ENCODE measurements at places on chromosomes 7 and 10.

DNA sequence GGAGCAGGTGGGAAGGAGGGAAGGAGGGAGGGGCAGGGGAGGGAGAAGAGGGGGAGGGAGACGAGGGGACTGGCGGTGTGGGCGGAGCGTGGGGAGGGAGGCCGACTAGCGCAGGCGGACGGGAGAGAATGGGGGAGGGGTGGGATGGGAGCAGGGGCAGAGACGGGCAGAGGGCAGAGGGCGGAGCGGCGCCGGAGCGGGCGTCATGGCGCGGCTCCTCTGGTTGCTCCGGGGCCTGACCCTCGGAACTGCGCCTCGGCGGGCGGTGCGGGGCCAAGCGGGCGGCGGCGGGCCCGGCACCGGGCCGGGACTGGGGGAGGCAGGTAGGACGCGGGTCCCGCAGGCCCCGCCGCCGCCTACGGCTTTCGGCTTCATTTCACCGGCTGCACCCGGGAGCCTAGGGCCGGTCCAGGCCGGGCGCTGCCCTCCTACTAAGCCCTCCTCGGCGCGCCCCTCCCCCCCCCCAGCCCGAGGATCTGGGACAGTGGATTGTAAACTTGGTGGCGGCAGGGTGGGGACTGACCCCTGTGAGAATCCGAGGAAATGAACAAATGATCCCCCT lies at the start of gene MSRB2:
MSRB2 (plus strand) TSS at position 176 of the 562 bp plus-strand sequence; CDS start at position 206, 30 bp downstream.
- peak; percentile 96 for DNase-seq

DNA sequence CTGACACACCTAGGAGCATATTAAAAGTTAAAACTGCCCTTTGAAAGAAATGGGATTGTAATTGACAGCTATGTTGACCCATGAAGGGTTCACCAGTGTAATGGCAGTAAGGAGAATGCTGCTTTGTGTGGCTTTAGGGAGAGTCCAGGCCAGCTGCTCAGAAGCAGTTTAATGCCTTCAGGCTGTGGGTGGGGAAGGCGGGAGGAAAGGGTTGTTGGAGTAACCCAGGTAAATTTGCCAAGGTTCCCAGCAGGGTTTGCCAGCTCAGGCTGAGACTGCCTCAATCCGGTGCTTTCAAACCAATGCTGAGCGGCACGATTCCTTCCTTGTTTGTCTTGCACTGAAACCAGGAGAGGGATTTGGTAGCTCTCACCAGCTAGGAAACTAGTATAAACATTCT lies 637.2 kb downstream of the INHBA start:
- DNase-seq: no peak

DNA sequence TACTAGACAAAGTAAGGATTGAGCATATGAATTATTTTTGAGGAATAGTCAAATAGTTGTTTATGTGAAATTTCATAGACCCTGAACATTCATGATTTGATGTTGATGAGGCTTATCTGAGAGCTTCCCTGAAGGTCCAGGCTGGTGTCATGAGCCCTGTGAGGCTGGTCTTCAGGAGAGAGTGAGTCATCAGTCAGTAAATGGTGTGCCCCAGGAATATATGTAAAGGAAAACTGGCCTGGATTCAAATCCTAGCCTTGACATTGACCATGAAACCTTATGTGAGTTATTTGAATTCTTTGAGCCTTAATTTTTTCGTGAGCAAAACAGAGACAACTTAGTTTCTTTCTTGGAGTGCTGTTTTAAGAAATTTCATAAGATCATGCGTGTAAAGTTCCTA lies 6.2 kb downstream of the TMEM236 start:
- no peak for DNase-seq

GRCh38 chr10:31630861-31631567 lies 297.6 kb downstream of the ARHGAP12 start:
- DNase-seq: no peak

DNA sequence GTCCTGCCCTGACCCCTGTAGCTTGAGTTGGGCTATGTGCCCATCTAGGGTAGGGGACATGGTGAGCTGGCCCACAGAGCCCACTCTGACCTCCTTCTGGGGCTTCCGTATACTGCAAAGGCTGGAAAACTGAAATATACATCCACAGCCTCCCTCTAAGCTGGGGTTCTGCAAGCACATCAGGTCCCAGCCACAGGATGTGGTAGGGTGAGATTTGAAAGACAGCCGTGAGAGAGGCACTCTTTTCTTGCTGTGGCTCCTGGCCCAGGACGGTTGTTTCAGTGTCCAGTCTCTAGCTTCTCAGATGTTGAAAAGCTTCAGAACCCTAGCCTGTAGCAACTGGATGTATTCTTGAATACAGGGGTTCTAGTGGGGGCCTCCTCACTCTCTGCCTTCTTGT lies 60.1 kb upstream of the ADRB1 start:
- DNase-seq: peak; percentile 31

- DNase-seq: no peak
These were observed 78.6 kb downstream of the GSAP start for GRCh38 chr7:77337456-77337990.

DNA sequence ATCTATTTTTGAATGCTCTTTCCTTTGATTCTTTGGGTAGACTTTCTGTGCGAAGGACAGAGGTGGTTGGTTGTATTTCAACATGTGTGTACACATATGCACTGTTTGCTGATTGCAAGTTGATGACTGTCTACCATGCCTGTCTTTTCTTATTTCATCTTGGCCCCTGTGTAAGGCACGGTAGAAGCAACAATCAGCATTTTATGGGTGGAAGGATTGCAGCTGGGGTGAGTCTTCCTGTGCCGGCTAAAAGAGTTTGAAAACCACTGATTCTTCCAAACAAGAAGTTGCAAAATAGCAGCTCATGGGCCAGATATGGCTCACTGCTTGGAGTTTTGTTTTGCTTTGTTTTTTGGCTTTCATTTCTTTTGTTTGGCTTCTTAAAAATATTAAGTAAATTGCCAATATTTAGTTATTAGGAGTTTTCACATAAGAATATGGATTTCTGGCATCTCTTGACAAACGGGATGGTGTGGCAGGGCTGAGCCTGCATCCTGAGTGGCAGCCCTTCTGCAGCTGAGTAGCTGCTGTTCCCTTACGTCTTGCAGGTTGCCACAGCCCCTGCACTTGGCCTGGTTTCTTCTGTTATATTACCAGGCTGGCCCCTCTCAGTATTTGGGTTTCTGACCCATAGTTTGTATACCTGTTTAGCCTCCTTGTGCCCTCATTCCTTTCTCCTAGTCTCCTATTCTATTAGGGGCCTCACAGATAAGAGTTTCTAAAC lies 7.2 kb downstream of the ZNF862 start:
- DNase-seq: no peak

DNA sequence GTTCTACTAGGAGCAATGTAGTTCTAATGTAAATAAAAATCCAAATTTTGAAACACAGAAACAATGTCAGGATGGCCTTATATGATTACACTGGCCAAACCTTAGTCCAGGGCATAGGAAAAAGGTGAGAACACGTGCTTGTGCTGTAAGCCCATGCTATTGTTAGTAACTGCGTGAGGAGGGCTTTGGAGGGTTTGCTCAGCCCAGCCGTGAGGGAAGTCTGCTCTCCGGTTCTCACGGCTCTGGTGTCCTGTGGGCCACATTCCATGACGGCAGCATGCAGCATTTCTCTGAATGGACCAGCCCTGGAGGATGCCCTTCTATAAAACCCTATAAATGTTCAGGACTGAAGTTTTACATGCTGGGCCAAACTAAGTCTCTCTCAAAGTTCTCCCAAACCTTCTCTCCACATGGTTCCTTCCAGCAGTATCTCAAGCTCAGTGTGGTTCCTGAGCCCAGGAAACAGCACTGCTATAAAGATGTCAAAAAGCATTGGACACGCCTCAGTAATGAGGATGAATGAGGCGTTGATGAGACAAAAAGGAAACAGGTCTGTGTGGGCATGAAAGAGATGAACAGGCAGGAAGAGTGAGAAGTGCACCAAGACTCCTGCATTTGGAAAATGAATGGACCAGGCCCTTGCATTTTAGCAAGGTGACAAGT lies 174.8 kb upstream of the CDCA7L start:
- DNase-seq: peak; percentile 66

DNA sequence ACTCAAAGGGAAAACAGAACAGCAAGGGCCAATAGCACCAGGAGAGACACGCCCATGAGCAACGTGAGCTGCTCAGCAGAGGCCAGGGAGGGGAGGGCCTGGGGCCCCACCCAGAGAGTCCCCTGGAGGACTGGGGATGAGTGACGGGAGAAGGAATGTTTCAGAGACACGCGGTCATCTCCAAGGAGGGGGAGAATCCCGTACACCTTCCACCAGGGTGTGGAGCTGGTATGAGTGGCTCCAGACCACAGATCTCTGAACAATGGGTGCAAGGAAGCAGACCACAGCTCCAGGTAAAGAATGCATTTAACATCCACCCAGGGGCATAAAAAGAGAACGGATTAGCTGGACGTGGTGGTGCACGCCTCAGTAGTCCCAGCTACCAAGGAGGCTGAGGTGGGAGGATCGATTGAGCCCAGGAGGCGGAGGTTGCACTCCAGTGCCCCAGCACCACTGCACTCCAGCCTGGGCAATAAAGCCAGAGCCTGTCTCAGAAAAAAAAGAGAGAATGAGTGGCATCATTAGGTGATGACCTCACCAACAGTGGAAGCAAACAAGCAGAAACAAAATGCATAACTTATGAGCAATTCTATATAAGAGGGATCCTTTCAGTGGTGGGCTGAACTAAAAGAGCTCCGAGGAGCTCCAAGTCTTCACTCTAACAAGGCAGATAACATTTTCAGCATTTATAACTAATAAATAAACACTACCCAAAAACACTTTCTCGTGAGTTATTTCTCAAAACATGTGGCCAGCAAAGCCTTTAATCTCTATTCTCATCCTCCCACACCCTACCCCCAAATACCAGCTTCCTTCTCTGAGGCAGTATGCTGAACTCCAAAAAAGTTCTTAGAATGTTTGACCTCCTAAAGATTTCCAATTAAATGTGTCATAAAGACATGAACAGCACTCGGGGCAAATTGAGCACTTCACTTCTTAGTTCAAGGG lies 12.5 kb downstream of the PSAP start:
- DNase-seq: peak; percentile 87

GRCh38 chr10:104256335-104256961 lies 1.8 kb downstream of the GSTO1 start:
- DNase-seq: no peak

GRCh38 chr7:101172005-101172853 lies 6.9 kb upstream of the VGF start:
- DNase-seq: no peak

DNA sequence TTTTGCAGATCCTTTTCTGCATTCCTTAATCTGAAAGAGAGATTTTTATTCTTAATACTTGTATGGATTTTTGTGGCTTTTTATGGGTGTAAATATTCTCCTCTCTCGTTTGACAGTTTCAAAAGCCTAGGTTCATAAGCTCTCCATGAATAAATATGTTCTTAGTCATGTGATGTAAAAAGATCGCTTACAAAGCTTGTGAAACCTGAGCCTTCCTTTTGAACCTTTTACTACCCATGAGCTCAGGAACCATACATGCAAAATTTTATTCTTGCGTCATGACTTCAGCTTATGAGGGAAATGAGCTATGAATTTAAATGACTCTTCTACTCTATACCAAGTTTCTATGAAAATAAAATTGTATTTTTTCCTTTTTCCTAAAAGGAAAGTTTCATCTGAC lies 98.7 kb downstream of the POLL start:
- no peak for DNase-seq

DNA sequence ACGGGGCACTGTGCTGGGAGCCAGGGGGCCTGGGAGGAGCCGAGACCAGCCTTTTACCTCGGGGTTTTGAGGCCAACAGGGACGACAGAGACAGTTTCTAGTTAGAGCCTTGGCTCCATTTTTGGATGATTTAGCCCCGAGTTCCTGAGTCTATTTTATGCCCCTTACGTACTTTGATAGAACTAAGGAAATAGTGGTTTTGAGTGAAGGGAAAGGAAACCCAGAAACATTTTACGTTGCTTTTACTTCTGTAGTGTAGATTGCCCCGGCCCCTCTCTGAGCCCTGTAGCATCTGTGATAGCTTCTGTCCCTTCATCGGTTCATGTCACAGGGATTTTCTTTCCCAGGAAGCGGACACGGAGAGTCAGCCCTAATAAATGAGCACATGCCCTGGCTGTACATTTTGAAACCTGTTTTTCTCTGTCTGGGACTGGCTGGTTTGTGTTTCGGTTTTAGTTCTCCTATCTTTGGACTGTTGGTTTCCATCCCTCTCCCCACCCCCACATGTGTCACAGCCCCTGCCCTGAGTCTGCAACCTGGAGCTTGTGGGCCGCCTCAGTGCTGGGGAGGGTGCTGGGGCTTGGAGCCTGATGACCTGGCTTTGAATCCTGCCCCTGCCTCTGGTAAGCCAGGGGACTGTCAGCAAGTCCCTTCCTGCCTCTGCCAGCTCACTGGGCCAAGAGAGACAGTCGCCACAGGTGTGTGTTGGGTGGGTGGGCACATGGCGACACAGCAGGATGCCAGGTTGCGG lies 6.9 kb upstream of the ORAI2 start:
- no peak for DNase-seq

- DNase-seq: no peak
These were observed 12.1 kb upstream of the SNX13 start for GRCh38 chr7:17952387-17952786.

GRCh38 chr7:30936650-30937245 lies 25.1 kb downstream of the AQP1 start:
- DNase-seq: peak; percentile 52

DNA sequence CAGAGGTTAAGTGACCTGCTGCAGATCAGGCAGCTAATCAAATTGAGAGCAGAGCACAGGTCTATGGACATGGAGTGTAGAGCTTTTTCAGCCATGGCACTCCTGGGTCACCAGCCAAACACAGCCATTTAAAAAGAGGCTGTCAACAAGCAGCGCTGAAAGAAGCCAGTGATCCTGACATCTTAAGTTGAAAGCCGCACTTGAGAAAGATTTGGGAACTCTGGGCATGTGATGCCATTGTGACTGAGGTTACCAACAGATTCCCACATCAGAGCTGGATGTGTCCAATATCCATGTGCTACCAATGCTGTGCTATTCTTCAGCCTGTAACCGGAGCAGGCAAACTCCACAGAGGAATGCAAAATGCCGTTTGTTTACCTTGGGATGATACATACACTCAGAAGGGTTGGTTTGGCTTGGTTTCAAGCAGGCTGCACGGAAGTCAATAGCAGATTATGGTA lies 56.2 kb upstream of the ABLIM1 start:
- no peak for DNase-seq

- DNase-seq: peak; percentile 85
These were observed 274.7 kb downstream of the USP6NL start for GRCh38 chr10:11336722-11337162.

- DNase-seq: peak; percentile 96
These were observed 37.7 kb downstream of the AGAP3 start for GRCh38 chr7:151123822-151124464.

DNA sequence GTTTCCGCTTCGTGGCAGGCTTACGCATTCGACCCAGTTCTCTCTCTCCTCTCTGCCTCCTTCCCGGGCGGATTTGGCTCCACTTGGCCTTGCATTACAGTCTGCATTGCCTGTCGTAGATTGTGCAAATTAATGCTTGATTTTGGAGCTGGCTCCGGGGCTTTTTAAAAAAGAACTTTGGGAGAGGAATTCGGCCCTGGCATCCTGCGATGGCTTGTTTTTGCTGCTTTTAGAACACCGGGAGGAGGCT lies 767 bp downstream of the EIF4EBP2 start:
- DNase-seq: no peak

- DNase-seq: peak; percentile 81
These were observed 38.1 kb downstream of the COL13A1 start for GRCh38 chr10:69839696-69840345.

All from islet precursor cell (in vitro differentiated cells).